ENCODE measurements at places on chromosomes 5 and 9.

DNA sequence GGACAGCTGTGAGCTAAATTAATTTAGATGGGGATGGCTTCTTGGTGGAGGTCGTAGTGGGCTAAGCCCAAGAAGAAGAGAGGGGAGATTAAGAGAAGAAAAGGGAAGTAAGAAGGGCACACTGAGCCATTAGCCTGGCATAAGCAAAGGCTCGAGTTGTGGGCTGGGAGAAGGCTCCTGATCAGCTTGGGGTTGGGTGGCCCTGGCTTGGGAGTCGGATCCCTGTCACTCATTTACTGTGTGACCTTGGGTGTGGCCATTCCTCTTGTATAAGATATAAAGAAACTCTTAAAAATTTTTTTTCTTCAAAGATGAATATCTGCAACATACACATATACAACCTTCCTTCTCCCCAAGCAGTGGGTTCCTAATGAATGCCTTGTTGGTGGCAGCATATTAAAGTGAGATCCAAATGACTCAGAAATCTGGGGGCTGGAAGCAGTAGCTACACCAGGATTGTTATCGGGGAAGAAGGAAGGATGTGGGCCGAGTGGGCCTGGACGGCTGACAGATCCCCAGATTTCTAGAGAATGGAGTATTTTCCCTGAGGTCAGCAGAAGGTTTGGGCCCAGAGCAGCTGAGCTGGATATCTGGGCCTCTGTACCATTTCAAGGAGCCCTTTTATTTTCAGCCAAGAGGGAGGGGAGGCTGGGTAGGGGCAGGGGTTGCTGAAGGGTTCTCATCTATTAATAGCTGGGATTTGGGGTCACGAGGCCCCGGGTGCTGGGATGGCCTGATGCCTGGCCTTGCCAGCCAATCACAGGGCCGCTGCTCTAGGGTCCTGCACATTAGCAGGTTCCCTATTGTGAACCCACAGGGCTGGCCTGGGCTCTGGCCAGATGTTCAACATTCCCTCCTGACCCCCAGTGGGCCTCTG, 52.1 kb downstream of the PPARGC1B start:
- no peak for DNase-seq

DNA sequence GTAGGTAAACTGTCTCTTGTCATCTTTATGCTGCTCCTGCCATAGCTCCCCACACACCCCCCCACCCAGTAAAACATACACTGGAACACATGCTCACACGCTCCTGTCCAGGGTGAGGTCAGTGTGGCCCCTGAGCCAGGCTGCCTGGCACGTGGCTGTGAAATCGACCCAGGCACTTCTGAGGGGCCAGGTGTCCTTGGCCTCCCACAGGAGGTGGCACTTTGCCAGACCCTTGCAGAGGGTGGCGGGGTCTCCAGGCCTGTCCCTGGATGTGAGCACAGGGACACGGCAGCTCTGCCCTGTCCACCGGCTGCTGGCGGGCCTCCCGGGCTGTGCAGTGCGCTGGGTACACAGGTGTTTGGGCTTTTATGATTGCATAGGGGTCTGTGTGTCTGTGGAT, 10.0 kb upstream of the CRB2 start:
- DNase-seq, result no peak

- no peak for DNase-seq
These were observed 95.7 kb upstream of the ARAP3 start for GRCh38 chr5:141777711-141778110.

- DNase-seq, result no peak
These were observed 1.8 kb downstream of the SHB start for GRCh38 chr9:38066914-38067858.

- DNase-seq, result no peak
These were observed 79.5 kb downstream of the CDC14B start for GRCh38 chr9:96540106-96540505.

- no peak for DNase-seq
These were observed 36.3 kb upstream of the CDKN2AIPNL start for GRCh38 chr5:134447815-134448520.
